Mesenchymal stem cell (in vitro differentiated cells and primary cell): ENCODE measurements at places on chromosomes 5 and 9.

- DNase-seq = peak; percentile 45
These were observed 672.1 kb upstream of the RIOK2 start for GRCh38 chr5:97854871-97855762.

DNA sequence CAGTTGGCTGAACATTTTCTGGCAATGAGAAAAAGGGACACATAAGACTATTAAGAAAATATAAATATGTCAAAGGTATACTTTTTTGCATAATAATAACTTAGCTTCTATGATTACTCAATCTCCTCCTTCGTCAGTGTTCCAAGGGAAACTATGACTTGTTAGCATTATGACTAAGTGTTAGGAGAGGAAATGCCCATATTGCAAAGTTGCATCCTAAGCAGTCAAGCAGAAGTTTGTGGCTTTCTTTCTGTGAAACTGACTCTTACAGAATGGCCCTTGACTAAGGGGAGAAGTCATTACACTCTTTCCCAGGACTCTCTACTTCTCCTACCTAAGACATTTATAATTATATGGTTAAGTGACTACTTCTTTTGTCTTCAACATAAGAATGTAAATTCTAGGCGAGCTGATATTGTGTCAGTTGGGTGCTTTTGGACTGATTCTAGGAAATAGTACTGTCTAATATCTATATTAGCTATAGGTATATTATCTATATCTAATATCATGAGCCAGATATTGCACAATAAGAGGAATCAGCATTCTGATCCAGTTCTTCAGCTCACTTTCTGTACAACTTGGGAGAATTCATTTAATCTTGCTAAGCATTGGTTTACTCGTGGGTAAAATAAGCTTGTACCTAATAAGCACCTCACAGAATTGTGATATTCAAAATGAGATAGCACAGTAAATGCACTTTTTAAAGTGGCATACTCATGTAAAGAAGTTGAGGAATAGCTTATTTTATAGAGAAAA lies 16.4 kb upstream of the SPINK6 start:
- peak; percentile 84 for DNase-seq

DNA sequence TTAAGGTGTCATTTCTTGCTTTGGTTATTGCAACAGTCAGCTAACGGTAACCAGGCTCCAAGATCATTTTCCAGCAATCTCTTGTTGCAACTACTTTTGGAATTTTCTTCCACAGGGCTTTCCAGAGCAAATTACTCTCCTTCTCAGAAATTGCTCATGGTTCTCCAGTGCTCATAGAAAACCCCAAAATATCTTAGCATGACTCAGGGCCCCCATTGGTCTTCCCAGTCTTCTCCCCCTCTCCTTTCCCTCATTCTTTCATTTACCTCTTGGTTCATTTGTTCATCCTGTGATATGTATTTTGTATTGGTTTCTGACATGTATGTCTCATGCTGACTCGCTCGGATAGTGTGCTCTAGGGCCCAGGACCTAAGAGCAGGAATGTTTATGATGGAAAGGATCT lies 35.6 kb downstream of the WWC1 start:
- DNase-seq = no peak

DNA sequence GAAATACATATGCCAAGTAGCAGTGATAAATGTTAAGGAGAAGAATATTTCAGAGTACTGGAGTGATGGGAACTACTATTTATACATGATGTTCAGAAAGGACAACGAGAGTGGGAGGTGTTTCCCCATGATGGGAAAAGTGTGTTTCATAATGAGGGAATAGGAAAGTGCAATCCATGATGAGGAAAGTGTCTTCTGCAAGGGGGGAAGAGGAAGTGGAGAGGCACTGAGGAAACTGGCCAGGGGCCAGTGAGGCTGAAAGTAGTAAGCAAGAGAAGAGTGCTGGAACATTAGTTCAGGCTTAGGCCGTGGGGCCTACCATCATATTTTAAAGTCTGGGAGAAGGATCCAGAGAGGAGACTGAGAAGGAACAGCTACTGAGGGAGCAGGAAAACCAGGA lies 327.2 kb downstream of the SLF1 start:
- no peak for DNase-seq

GRCh38 chr9:125513668-125514413 lies 193.2 kb downstream of the MAPKAP1 start:
- peak; percentile 86 for DNase-seq

GRCh38 chr5:142529626-142530278 lies 156.1 kb downstream of the FGF1 start:
- no peak for DNase-seq

GRCh38 chr9:127418037-127418471 lies 6.1 kb upstream of the ZNF79 start:
- no peak for DNase-seq

GRCh38 chr5:113047733-113048652 lies 71.4 kb downstream of the DCP2 start:
- DNase-seq = no peak

- no peak for DNase-seq
These were observed 87.1 kb downstream of the AMBP start for GRCh38 chr9:113990975-113991471.

- no peak for DNase-seq
These were observed 188.8 kb upstream of the ATP10B start for GRCh38 chr5:161040818-161041217.

DNA sequence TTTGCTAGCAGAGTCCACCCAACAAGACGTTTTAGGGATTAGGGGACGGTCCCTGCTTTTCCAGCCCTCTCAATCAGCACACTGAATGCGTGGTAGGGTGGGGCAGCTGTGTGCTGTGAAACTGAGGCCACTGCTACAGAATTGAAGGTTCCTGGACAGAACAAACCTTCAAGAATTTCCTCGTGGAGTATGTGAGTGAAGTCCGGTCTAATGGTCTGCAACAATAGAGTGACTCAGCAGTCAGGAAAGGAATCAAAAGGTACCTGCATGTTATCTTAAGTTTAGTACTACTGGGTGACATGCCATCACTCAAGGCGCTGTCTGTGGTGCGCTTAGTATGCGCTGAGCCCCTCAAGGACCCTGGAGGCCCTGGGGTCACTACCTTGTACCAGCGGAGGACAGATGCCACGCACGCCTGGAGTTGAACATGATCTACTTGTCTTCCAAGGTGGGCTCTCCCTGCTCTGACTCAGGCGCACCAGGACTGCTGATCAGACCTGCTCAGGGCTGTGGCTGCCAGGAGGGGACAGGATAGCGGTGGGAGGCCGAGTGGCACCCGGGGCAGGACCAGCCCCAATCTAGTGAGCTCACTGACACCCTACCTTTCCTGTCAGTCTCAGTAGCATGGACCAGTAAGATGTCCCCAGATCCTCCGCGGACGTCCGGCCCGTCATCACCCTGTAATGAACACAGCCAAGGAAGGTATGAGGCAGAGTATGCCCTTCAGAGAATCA lies 50.5 kb downstream of the PRRT1B start:
- DNase-seq = no peak

GRCh38 chr5:68423154-68423811 lies 207.7 kb downstream of the PIK3R1 start:
- peak; percentile 41 for DNase-seq
